Sigmoid colon (tissue), 7 donors: ENCODE measurements at places on chromosomes 4 and X.

DNA sequence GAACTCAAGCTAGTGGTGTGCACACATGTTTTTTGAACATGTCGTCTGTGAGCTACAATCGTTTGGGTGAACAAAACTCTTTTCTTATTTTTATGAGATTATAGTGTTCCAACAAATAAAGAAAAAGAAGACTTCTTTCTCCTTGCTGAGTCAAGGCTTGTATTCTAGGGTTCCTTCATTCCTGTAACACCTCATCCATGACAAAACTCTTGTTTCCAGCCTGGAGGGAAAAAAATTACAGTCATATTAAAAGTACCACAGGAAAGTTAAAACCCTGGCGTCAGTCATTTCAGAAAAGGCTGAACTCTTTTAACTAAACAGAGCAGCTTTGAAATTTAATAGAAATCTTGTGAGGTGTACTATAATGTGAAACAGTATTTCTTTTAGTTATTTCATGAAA lies 79.2 kb upstream of the BOD1L1 start:
- no peak for DNase-seq

DNA sequence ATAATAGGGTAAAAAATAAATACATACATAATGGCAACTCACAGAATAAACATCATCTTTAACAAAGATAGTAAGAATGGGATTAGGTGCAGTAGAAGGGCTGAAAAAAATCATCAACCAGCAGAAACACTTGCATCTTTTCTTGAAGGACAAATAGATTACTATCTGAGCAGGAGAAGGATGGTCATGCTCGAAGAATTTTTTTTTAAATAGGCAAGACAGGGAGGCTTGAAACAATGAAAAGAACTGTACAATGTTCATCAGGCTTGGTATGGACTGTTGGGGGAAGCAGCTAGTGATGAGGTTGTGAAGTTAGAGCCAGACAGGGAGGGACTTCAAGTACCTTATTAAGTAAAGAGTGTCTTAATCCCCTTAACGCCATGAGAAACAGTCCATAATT lies 167.4 kb upstream of the LDB2 start:
- no peak for DNase-seq

GRCh38 chr4:186875476-186875875 lies 151.8 kb upstream of the FAT1 start:
- DNase-seq: no peak

GRCh38 chr4:6321361-6321760 lies 51.7 kb downstream of the WFS1 start:
- no peak for DNase-seq

DNA sequence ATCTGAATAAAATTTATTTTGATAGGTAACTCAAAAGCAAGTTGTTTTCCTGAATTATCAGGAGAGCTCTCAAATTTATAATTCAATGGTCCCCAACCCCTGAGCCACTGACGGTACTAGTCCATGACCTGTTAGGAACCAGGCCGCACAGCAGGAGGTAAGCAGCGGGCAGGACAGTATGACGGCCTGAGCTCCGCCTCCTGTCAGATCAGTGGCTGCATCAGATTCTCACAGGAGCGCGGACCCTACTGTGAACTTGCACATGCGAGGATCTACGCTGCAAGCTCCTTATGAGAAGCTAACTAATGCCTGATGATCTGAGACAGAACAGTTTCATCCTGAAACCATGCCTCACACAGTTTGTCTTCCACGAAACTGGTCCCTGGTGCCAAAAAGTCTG lies 37.9 kb upstream of the SEC24B start:
- no peak for DNase-seq

- no peak for DNase-seq
Observed at GRCh38 chr4:171956678-171957077, 143.5 kb downstream of the GALNTL6 start.

GRCh38 chrX:56797574-56798338 lies 68.7 kb downstream of the NBDY start:
- peak; percentile 56 for DNase-seq

DNA sequence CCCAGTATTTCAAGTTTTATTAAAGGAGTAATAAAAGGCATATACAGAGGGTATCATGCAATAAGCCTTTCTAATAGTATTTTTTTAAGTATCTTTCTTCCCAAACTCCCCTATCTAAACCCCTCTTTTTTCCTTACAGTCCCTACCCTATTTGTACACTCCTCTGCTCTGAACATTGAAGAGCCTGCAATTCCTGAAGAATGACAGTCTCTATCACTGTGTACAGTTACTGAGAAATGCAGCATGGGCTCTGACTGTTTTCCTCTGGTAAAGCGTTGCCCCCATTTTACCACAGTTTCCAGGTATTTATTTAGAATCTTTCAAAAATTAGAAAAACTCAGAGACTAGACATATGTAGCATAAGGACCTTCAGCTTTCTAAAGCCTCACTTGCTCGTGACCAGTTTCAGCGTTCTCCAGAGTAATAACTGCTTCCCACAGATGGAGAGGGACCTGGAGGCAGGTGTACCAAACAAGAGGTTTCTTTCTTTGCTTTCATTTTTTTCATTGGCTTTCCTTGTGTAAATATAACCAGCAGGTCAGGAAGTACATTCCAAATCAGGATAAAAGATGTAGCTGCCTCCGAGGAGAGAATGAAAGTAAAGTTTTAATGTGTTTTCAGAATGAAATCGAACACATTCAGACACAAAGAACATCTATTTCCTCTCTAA lies 230.8 kb downstream of the CFAP299 start:
- no peak for DNase-seq

DNA sequence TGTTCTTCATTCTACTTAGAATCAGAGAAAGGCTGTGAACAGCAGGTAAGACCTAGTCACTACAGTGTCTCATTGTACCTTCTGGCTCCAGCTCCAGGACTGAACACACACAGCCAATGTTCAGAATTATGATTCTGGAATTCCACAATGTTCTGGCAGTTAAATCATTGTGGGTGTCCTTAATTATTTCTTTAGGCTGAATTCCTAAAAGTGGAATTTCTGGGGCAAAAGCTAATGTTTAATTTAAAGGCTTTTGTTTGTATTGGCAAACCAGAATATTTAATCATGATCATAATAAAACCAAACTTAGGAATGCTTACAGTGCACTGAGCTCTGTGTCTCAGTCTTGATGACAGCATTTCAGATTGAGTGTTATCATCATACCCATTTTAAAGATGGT lies 67.0 kb upstream of the FAT1 start:
- no peak for DNase-seq

- DNase-seq: no peak
Observed at GRCh38 chr4:105112274-105112673, 34.4 kb upstream of the TET2 start.

DNA sequence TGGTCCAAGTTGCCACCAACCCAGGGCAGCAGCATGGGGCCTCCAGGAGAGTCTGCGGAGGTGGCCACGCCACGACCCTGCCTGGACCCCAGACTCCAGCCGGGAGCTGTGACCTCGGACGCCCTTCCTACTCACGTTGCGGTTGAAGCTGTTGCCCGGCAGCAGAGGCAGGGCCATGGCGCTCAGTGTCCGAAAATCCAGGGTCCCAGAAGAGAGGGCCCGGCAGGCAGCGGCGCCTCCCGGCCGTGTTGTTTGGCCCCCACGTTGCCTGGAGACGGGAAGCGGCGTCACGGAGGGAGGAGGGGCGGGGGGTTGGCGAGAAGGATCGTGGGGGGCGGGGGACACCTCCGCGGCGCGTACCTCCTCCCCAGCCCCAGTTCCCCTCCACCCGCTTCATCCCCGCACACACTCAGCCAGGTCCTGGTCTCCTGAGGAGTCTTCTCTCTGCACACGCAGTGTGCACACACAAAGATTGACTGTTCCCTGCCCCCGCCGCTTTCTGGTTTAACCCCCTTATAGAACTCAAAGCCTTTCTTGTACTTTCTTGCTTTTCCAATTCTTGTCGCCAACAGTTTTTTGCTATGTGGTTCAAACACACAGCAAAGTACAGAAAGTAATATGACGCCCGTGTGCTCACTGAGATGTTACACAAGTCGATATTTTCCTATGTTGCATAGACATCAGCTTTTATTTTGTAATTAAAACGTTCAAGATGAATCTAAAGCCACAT lies at the start of gene EFHC2:
Gene EFHC2, minus strand, starts transcription at position 261 of the 730 bp plus-strand sequence. Its CDS starts 84 bp downstream, at position 177.
- DNase-seq: peak; percentile 63

- no peak for DNase-seq
Observed at GRCh38 chr4:109174224-109174953, 128.1 kb downstream of the COL25A1 start.

DNA sequence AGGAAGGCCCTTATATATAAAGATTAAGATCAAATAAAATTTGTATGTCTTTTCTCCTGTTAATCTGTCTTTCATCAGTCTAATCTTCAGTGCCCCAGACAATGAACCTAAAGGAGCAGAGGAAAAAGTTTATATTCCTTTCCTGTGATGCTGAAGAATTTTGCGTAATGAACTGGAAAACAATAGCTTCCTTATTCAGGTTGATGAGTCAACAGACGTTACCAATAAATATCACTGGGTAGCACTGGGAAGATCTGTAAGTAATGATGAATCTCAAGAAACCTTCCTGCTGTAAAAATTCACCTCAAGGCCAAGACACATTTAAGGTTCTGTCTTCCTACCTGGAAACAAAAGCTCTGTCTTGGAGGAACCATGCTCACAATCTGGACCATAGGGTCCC lies 25.5 kb downstream of the CDKN2AIP start:
- DNase-seq: no peak

DNA sequence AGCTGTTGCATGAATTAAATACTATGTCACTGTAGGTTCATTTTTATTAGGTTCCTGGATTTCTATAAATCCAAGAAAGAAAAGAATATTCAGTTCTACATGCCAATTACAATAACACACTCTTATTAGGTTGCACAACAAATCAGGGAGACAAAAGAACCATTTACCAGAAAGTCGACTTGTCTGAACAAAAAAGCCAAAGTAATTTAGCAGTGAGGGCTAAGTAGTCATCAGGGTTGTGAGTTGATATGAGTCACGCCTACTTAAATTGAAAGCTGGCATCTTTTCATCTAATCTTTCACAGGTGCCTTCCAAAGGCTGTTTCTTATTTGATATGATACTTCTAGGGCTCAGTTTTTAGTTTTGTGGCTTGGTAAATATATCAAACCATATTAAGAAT lies 25.4 kb upstream of the GNRHR start:
- no peak for DNase-seq

GRCh38 chrX:10156199-10157031 lies at the start of gene CLCN4:
Gene CLCN4 (plus strand): TSS chrX:10156975. CDS start chrX:10185033, 28,058 bp downstream.
- peak; percentile 65 for DNase-seq

GRCh38 chrX:154515090-154515965 lies 704 bp downstream of the FAM3A start:
- DNase-seq: peak; percentile 76

DNA sequence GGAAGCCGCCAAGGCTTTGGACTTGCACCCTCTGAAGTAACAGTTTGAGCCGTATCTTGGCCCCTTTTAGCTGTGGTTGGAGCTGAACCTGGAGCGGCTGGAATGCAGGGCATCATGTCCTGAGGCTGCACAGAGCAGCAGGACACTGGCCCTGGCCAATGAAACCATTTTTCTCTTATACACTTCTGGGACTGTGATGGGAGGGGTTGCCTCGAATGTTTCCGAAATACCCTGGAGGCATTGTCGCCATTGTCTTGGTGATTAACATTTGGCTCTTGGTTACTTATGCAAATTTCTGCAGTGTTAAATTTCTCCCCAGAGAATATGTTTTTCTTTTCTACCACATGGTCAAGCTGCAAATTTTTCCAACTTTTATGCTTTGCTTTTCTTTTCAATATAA lies 137.2 kb downstream of the MAGEC1 start:
- no peak for DNase-seq

DNA sequence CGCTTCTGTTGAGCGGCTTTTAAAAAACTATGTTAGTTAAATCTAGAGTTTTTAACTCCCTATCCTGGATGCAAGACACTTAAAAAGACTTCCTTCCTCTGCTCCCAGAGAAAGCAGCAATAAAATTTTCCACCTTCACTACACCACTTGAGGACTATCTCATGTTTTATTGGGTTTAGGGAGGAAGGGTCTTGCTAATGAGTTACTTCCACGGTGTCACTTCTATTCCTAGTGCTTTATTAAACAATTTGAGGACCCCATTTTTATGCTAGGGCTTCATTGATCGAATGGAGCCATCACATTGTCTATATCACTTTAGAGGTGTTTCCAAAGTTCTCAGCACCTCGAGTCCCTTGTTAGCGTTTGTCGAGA lies 3.7 kb upstream of the STIM2 start:
- no peak for DNase-seq

DNA sequence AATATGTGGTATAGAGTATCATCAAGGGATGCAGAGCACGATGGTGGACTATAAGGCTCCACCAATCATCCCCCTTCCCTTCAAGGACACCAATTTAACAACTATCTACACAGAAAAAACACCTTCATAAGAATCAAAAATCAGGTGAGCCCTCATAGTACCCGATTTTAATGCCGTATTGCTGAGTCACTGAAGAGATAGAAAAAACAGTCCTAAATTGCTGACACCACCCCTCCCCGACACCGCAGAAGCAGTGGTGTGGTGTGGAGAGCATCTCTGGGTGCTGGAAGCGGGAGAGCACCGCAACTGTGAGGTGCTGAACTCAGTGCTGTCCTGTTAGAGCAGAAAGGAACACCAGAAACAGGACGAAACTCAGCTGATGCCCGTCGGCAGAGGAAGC lies 49.3 kb downstream of the ABCB7 start:
- DNase-seq: no peak
